ENCODE measurements at places on chromosomes 12 and 14.

GRCh38 chr12:59977779-59978178 lies 381.9 kb downstream of the SLC16A7 start:
- no peak for DNase-seq

DNA sequence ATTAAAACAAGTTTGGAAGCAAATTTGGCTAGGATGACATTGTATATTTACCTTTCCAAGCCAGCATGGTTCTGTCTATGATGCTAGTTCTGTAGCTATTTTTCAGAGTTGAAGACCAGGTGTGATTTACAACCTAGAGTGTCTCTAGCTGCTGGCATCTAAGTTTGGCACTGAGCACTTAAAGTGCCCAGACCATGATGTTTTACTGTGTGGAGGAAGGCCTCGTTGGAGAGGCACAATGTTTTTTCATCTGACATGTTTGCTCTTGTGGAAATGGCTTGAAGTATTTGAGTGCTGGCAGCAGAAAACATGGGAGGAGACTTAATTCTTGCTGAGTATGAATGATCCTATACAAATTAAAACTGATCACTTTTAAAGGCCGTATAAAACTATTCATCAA lies 13.0 kb upstream of the C12orf71 start:
- DNase-seq = peak; percentile 22

DNA sequence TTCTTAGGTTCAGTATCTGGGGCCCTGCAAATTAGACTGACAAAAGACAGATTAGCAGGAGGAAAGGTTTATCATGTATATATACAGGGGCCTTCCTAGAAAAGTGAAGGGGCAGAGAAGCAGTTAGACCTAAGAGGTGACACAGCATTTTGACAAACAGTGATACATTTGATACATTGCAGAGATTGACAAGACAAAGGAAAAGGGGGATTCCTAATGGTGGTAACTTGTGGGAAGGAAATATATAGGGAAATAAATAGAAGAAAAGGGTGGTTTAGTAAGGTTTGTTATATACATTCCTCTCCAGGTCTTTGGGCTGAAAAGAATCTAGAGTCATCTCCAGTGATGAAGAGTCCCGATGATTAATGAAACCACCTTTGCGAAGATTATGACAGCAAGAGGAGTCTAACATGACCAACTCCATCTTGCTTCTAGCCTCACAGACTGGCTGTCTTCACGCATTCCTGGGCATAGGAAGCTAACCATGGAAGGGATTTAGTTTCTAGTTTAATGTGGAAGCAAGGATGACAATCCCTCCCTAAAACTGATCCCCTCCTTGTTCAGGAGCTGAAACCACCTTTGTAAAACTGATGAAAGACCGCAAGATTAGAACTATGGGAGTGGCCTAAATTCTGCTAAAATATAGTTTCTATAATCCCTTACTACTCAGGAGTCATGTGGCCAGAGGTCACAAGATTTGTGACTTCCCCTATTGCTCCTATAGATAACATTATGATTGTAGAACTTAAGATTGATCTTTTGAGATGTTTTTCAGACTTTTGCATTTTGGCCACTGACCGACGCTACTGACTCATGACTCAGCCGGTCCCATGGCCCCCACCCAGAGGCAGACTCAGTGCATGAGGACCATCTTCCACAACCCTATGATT lies 31.1 kb upstream of the CPM start:
- no peak for DNase-seq

- DNase-seq = no peak
These were observed 78.2 kb upstream of the CFL2 start for GRCh38 chr14:34792598-34792997.

- peak; percentile 50 for DNase-seq
These were observed 172.8 kb upstream of the DYRK2 start for GRCh38 chr12:67475725-67476124.
